ENCODE measurements at places on chromosomes 11 and 22.

- DNase-seq = no peak
Measured at GRCh38 chr22:39223091-39223710, 21.6 kb downstream of the PDGFB start.

- DNase-seq = no peak
Measured at GRCh38 chr11:75068559-75068958, 28.1 kb downstream of the OR2AT4 start.

GRCh38 chr11:77506857-77507256, 33.0 kb upstream of the PAK1 start:
- no peak for DNase-seq

GRCh38 chr11:12811861-12812260, 137.6 kb downstream of the TEAD1 start:
- DNase-seq = no peak

DNA sequence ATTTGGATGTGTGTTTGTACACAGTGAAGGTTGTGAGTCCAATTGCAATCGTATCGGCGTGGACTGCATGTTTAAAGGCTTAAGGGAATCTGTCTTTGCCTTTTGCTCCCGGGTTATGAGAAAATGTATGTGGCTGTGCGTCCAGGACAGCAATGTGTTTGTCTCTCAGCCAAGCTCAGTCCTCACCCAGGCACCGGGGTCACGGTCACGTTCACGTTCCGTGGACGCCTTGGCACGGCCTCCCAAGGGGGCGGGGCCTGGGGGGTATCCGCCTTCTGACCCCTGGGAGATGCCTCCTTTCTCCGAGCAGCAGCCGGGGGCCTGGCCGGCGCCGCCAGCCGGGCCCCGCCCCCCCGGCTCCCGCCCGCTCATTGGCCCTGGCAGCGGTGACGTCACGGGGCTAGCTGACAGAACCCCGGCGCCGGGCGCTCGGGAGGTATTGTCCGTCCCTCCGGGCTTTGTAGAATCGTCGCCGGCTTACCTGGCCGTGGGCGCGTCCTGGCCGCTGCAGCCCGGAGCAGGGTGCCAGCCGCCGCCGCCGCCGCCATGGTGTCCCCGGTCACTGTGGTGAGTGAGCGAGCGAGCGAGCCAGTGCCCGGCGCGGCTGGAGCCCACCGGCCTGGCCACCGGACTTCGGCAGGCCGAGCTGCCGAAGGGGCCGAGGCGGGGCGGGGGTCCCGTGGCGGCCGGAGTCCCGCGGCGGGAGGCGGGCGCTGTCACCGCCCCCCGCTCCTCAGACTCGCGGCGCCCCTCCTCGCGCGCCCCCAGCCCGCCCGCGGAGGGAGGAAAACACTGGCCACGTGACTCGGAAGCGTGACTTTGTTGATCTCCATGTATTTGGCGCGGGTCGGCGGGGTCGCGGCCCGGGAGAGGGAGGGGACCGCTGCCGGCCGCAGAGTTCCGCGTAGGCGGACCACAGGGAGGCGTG, at the start of gene TMEM86A:
TSS of gene TMEM86A (plus strand) at position 439 of the 928 bp plus-strand sequence. CDS start at position 547, 108 bp downstream.
- peak; percentile 94 for DNase-seq
